ENCODE measurements at places on chromosomes 13 and 19. TPM values are rescaled to one million over a fixed set of nuclear protein-coding genes. Genes with fewer than 3 reads are reported as not detected.

The SYNE4 gene
- not detected for total RNA-seq

The SLC25A41 gene
- total RNA-seq = under 0.01 TPM

The CRLF1 gene
- 0.09 TPM for total RNA-seq

The CERS1 gene
- total RNA-seq = 4.5 TPM

The FGF22 gene
- not detected for total RNA-seq

The CD33 gene
- not detected for total RNA-seq

The ZNF561 gene
- 50.5 TPM for total RNA-seq

The SIGLEC9 gene
- not detected for total RNA-seq

The ERCC5 gene
- total RNA-seq = 43.3 TPM

The IFNL1 gene
- not detected for total RNA-seq

The METTL21C gene
- total RNA-seq = not detected

The ZNF677 gene
- 16.9 TPM for total RNA-seq

The GFY gene
- total RNA-seq = not detected

The ZNF569 gene
- total RNA-seq = 4.6 TPM

The ZNF578 gene
- total RNA-seq = 1.8 TPM

The MIA gene
- not detected for total RNA-seq

The UBE2L5 gene
- total RNA-seq = not detected

The NPHS1 gene
- total RNA-seq = not detected

The MEDAG gene
- 25.0 TPM for total RNA-seq

The TPRX2 gene
- not detected for total RNA-seq

The C13orf42 gene
- total RNA-seq = not detected

The KIR3DL1 gene
- not detected for total RNA-seq

The CTU1 gene
- total RNA-seq = 7.3 TPM

The IGLON5 gene
- total RNA-seq = under 0.01 TPM

The MISP gene
- total RNA-seq = under 0.01 TPM

The CDC42EP5 gene
- total RNA-seq = 34.8 TPM

The ALOX5AP gene
- total RNA-seq = 0.09 TPM

The OSCAR gene
- not detected for total RNA-seq

The IGSF23 gene
- 0.28 TPM for total RNA-seq

The ZNF560 gene
- 0.47 TPM for total RNA-seq

The ARID3A gene
- 4.9 TPM for total RNA-seq

The CPAMD8 gene
- 0.18 TPM for total RNA-seq

The SIAH3 gene
- total RNA-seq = under 0.01 TPM

The RPL21 gene
- 693 TPM for total RNA-seq

The ZNF724 gene
- total RNA-seq = 6.3 TPM

The ZNF132 gene
- 6.2 TPM for total RNA-seq

The OR4F17 gene
- not detected for total RNA-seq

The TLE2 gene
- total RNA-seq = 47.5 TPM

The SMIM44 gene
- not detected for total RNA-seq

The ZNF71 gene
- total RNA-seq = 11.6 TPM

The PTGIR gene
- 0.27 TPM for total RNA-seq

The ZNF541 gene
- 0.27 TPM for total RNA-seq

The ZNF222 gene
- 5.6 TPM for total RNA-seq

The CYP2B6 gene
- total RNA-seq = not detected

The ZNF221 gene
- total RNA-seq = 7.7 TPM

The TEX101 gene
- total RNA-seq = not detected

The APLP1 gene
- 3.4 TPM for total RNA-seq
